Testis (tissue), 5 donors: ENCODE measurements at places on chromosomes 3 and 15.
A peak's percentile ranks its signal among the peaks of the same experiment; 100 is the strongest.

DNA sequence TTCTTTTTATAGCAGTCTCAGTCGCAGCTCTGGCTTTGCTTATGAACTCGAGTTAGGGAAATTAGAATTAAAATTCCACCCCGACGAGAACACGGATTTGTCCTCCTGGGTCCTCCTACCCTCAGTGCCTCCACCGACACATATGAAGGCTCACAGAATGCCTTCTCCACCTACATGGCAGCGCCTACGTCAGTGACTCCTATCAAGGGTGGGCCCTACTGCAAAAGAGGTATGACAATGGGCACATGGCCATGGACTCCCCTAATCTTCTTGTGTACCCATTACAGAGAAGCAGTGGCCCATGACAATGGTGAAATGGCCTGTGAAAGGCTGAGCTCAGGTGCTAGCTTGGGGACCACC is 173.0 kb upstream of the TLE3 start:
- peaks cover 32% of the 10 kb centered on the region for H3K4me1 ChIP-seq
- no peaks in the 10 kb centered on the region for H3K36me3 ChIP-seq
- H3K4me3 ChIP-seq = no peak overlapping the region
- H3K27me3 ChIP-seq = no peaks in the 10 kb centered on the region
- peak overlapping the region; percentile 40 for H3K27ac ChIP-seq

DNA sequence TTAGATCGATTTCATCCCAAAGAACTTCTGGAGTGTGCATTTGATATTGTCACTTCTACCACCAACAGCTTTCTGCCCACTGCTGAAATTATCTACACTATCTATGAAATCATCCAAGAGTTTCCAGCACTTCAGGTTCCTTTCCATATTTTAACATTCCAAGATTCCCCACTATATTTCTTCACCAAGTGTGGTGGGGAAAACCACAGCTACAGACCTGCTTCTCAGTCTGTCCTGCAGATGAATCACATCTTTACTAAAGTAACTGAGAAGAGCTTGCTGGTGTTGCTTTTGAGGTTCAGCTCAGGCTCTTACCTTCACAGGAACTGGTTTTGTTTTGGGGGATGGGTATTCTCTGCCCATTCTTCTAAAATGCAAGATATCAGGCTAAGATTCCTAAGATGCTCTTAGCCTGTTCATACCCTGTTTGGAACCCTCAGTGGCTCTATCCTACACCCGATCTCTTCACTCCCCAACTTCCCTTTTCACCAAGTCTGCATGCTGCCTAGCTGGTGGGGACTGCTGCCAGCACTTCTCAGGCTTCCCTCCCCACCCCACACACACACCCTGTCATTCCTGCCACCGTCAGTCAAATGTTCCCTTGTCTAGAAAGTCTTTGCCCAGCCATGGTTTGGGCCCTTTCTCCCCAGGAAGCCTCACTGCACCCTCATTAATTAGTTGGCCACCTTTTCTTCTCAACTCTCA is 30.8 kb downstream of the SRP14 start:
- no peak overlapping the region for H3K4me3 ChIP-seq
- H3K27ac ChIP-seq = no peak overlapping the region
- no peaks in the 10 kb centered on the region for H3K36me3 ChIP-seq
- H3K4me1 ChIP-seq = no peaks in the 10 kb centered on the region
- no peak for DNase-seq
- H3K27me3 ChIP-seq = no peaks in the 10 kb centered on the region

DNA sequence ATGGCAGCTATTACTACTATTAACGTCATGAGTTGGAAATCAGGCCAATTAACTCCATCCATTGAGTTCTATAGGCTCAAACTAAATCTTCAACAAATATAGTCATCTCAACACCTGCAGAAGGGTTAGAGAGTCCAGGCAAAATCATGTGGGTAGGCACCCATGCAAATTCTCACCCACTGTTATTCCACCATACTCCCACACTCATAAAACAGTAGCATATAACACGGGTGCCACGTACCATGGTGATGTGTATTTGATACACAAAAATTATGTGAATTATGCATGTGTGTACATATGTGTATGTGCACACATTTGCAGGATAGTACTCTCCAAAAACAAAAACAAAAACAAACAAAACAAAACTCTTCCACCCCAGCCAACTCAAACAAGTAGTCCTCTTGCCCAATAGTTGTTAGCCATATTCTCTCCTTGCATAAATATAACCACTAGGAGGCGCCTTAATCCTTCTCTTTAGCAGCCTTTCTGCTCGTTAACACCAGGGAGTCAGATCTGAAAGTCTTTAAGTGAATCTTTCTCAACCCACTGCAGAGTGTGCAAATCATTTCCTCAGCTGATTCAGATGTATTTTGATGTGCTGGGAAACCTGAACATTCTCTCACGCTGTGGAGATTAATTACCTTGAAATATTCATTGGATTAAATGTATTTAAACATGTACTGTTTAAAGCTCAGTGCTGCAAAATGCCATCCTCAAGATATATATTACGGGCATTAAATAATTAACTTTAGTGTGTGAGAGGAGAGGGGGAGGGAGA is 38.0 kb upstream of the COPB2 start:
- H3K27me3 ChIP-seq = no peaks in the 10 kb centered on the region
- no peaks in the 10 kb centered on the region for H3K4me1 ChIP-seq
- no peak overlapping the region for H3K27ac ChIP-seq

GRCh38 chr3:186640473-186640818 is 247 bp downstream of the FETUB start:
- H3K36me3 ChIP-seq = no peaks in the 10 kb centered on the region
- no peaks in the 10 kb centered on the region for H3K27me3 ChIP-seq
- no peak overlapping the region for H3K27ac ChIP-seq
- DNase-seq = no peak
- H3K4me1 ChIP-seq = no peaks in the 10 kb centered on the region

GRCh38 chr15:89967881-89968280 is 33.2 kb upstream of the ZNF710 start:
- H3K27me3 ChIP-seq = no peaks in the 10 kb centered on the region
- DNase-seq = no peak
- no peak overlapping the region for H3K27ac ChIP-seq
- no peaks in the 10 kb centered on the region for H3K4me1 ChIP-seq

DNA sequence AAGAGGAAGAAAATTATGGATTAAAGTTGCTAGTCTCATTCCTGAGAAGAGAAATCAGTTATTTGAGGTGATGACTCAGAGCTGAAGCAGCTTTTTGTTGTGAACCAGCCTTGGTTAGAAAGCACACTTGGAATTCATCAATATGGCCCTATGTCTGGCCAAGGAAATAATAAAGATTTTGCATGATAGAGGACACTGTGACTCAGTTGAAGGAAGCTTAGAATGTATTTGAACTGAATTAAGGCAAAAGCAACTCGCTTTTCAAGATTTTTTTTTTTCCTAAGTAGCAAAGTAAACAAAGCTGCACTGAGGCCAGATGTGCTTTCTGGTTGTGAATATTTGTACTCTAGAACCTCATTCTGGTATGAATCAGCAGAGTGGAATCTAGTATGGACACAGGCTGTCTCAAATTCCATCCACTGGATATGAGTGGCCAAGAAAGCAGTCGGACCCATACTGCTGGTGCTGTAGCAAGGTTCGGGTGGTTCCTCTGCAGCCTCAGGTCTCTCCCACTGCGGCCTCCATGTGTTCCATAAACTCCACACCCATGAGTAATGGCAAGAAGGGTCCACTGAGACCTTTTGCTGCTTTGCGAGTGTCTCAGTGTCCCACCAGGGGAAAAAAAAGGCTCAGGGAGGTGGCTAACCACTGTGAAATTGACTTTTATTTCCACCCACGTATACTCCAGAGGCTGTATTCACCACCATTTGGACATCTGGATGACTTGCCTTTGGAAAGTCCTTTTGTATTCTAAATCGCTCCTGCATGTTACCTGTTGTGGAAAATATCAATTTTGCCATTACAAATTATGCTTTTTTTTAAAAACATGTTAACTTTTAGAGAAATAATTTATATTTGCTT is 53.1 kb downstream of the TGFBR2 start:
- H3K27me3 ChIP-seq = no peaks in the 10 kb centered on the region
- no peaks in the 10 kb centered on the region for H3K36me3 ChIP-seq

DNA sequence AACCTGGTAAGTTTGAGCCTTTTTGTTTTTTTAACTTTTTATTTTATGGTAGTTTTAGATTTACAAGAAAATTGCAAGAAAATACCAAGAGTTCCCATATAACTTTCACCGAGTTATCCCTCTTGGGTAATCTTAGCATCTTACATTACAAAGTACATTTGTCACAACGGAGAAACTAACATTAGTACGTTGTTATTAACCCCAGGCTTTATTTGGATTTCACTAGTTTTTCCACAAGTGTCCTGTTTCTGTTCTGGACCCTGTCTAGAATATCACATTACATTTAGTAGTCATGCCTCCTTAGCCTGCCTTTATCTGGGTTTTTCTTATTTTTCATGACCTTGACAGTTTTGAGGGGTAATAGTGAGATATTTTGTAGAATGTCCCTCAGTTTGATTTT is 53.5 kb upstream of the KPNA4 start:
- no peaks in the 10 kb centered on the region for H3K36me3 ChIP-seq
- H3K27me3 ChIP-seq = no peaks in the 10 kb centered on the region
- no peak overlapping the region for H3K4me3 ChIP-seq
- DNase-seq = no peak
- H3K27ac ChIP-seq = no peak overlapping the region

DNA sequence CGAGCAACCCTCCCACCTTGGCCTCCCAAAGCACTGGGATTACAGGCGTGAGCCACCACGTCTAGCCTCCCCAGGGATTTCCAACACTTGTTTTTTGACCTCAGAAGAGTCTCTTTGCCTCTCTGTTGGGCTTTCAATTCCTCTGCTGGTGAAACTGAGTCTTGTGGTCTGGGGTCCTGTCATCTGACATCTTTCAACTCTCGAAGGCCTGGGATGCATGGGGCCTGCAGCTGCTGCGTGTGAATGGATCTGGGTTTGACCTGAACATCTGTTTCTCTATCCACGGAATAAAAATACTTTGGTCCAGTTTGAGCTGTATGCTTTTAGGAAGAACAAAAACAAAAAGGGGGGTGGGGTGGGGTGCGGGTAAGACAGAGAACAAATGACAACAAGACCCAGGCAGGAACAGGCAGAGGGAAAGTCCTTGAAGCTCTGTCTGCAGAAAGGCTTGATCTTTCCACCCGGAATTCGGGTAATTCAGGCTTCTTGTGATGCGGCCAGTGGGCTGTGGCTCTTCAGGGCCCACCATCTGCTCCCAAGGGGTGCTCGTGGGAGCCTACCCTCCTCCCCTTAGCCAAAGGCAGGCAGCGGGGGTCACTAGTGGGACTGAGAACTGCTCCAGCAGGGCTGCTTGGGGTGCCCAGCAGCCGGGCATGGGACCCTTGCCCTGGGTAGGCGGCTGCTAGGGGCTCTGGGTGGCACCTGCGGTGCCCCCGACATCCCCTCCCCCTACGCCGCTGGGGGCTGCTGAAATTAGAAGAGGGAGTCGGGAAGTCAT is 71.5 kb downstream of the SLC12A8 start:
- peaks cover 27% of the 10 kb centered on the region for H3K4me1 ChIP-seq
- H3K36me3 ChIP-seq = no peaks in the 10 kb centered on the region
- no peak for DNase-seq
- peak overlapping the region; percentile 45 for H3K4me3 ChIP-seq
- peak overlapping the region; percentile 8 for H3K27ac ChIP-seq
- H3K27me3 ChIP-seq = no peaks in the 10 kb centered on the region

DNA sequence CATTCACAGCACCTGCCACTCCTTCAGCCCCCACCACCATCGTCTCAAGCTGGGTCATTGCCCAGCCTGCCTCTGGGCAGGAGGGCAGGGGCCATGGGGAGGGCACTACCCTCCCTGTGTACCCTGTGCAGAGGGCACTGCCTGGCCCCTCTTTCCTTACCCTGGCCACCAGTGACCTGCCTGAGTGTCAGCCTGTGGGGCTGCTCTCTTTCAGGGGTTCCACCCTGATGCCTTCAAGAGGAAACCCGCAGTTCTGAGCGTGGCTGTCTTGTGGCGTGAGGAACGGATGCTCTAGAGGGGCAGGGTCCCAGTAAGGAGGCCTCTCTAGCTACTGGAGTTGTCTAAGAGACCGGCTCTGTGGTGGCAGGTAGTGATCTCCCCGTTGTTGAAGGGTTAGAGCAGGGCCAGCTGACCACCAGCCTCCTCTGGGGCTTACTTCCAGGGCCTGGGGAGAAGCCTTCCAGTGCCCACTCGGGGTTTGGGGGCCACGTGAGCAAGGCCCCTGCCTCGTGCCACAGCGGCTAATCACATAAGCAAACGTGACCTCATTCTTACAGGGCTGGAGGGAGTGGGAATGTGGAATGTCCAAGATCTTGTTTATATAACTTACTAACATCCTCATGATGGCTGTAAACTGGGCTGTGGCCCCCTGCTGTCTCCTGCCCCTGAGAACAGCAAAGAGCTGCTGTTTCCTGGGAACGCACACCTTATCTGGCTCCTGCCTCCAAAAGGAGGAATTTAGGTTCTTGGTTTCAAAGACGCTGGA is 31.4 kb upstream of the SEC13 start:
- H3K27me3 ChIP-seq = no peaks in the 10 kb centered on the region
- H3K36me3 ChIP-seq = no peaks in the 10 kb centered on the region
- no peak overlapping the region for H3K4me3 ChIP-seq
- no peak for DNase-seq
- H3K27ac ChIP-seq = no peak overlapping the region

- peak; percentile 60 for DNase-seq
- peaks cover 21% of the 10 kb centered on the region for H3K4me1 ChIP-seq
- H3K27me3 ChIP-seq = no peaks in the 10 kb centered on the region
- H3K27ac ChIP-seq = peak overlapping the region; percentile 95
- peak overlapping the region; percentile 88 for H3K4me3 ChIP-seq
These were observed 727 bp downstream of the NSMCE3 start for GRCh38 chr15:29268706-29269484.

GRCh38 chr3:72144773-72145505 is 360.0 kb upstream of the PROK2 start:
- no peaks in the 10 kb centered on the region for H3K27me3 ChIP-seq
- peak overlapping the region; percentile 68 for H3K27ac ChIP-seq
- H3K36me3 ChIP-seq = no peaks in the 10 kb centered on the region
- DNase-seq = peak; percentile 76

GRCh38 chr15:44584162-44584749 is 47.3 kb downstream of the EIF3J start:
- H3K4me3 ChIP-seq = no peak overlapping the region
- no peaks in the 10 kb centered on the region for H3K36me3 ChIP-seq
- no peaks in the 10 kb centered on the region for H3K4me1 ChIP-seq
- peak; percentile 32 for DNase-seq
- H3K27me3 ChIP-seq = no peaks in the 10 kb centered on the region

GRCh38 chr3:171704002-171704401 is 106.3 kb downstream of the PLD1 start:
- H3K27me3 ChIP-seq = no peaks in the 10 kb centered on the region
- DNase-seq = peak; percentile 59
- no peaks in the 10 kb centered on the region for H3K4me1 ChIP-seq
- no peak overlapping the region for H3K4me3 ChIP-seq
